ENCODE measurements at places on chromosomes 11 and 22. TPM values are rescaled to one million over a fixed set of nuclear protein-coding genes. Genes with fewer than 3 reads are reported as not detected.

Gene OR2AG1
- total RNA-seq = under 0.01 TPM

Gene CASP1
- total RNA-seq = 15.8 TPM

Gene PLEKHA7
- 0.65 TPM for total RNA-seq

Gene DSCAML1
- not detected for total RNA-seq

Gene ZNF280B
- total RNA-seq = 1.6 TPM

Gene OR56A1
- total RNA-seq = not detected

Gene OR52I2
- total RNA-seq = not detected

Gene RIMBP3B
- total RNA-seq = 0.22 TPM

Gene FAM111B
- 3.8 TPM for total RNA-seq

Gene MTCH2
- total RNA-seq = 82.2 TPM

Gene SEPTIN3
- total RNA-seq = 0.22 TPM

Gene LINC01488
- total RNA-seq = not detected

Gene RIMBP3C
- 0.32 TPM for total RNA-seq

Gene OR6A2
- total RNA-seq = 0.76 TPM

Gene P2RX3
- 0.13 TPM for total RNA-seq

Gene MOGAT2
- 0.13 TPM for total RNA-seq

Gene GRM5
- total RNA-seq = not detected

Gene HTR3B
- total RNA-seq = not detected

Gene CNGA4
- total RNA-seq = not detected

Gene MYBPC3
- total RNA-seq = not detected

Gene BATF2
- total RNA-seq = 1.4 TPM

Gene GLYATL2
- 1.5 TPM for total RNA-seq

Gene RAB30
- 31.4 TPM for total RNA-seq

Gene SAA2
- 0.13 TPM for total RNA-seq

Gene MMP12
- total RNA-seq = 0.26 TPM

Gene SLC29A2
- 0.11 TPM for total RNA-seq

Gene KRTAP5-10
- not detected for total RNA-seq

Gene C2CD3
- total RNA-seq = 14.8 TPM

Gene SMTNL1
- total RNA-seq = not detected

Gene APOC3
- total RNA-seq = not detected

Gene BTG4
- not detected for total RNA-seq

Gene APLNR
- total RNA-seq = not detected

Gene NNMT
- 975 TPM for total RNA-seq

Gene PRR5
- total RNA-seq = 17.2 TPM

Gene ISX
- total RNA-seq = not detected

Gene OMP
- total RNA-seq = not detected

Gene CRYBA4
- total RNA-seq = not detected

Gene MIOX
- not detected for total RNA-seq

Gene KRTAP5-8
- 0.22 TPM for total RNA-seq

Gene RAPSN
- not detected for total RNA-seq

Gene OVOL1
- total RNA-seq = not detected
